GM12864 (cell line): ENCODE measurements at places on chromosomes 12 and 14.
A peak's percentile ranks its signal among the peaks of the same experiment; 100 is the strongest.

DNA sequence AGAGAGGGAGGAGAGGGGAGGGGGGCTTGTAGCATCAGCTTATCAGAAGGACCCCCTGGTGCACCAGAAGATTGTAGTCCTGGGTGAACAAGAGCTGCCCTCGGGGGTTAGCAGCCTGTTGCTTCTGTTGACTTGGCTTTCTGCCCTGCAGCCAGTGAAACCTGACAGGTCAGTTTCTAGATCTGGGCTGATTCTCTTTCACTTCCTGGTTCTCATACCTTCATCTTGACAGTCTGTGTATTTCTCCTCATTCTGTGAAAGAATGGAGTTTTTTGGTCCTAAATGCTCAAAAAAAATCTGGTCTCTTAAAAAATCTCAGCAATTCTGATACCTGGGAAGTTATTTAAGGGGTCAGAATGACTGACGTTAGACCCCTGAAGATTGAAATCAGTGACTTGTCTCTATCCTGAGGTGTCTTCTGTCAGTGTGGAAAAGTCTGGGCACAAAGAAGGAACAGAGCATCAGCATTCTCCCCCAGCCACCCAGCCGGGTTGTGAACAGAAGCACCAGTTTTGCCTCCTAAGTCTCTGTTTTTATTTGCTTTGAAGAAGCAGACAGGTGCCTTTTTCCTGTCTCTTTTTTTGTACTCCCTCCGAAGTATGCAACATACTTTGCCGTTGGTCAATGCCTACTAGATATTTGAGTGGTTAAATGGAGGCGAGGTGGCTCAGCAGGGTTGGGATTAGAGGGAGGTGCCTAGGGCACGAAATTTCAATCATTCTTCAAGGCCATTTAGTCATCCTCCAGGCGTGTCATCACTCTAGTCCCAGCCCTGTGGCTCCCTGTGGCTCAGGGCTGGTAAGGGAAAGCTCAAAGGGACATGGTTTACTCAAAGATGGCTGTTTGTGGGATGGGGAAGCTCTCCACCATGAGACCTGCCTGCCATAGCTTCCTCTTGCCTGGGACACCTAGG lies 24.0 kb downstream of the TTC9 start:
- DNase-seq, result no peak

DNA sequence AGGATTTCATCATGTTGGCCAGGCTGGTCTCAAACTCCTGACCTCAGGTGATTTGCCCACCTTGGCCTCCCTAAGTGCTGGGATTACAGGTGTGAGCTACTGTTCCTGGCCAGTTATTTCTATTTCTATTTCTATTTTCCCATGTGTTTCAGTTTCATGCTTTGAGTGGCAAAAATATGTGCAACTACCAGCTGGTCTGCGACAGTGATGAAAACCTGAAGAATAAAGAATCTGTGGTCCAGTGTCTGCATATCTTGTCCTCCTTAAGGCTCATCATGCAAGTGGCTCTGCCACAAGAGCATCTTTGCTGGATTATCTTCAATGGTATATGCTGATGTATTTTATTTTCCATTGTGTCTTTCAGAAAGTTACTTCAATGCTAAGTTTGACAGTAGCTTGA lies 17.4 kb downstream of the CFAP54 start:
- DNase-seq, result no peak

- peak; percentile 73 for DNase-seq
These were observed 42.2 kb upstream of the MANSC4 start for GRCh38 chr12:27822076-27822712.

GRCh38 chr12:102808412-102808811 lies 108.6 kb downstream of the PAH start:
- DNase-seq, result no peak

DNA sequence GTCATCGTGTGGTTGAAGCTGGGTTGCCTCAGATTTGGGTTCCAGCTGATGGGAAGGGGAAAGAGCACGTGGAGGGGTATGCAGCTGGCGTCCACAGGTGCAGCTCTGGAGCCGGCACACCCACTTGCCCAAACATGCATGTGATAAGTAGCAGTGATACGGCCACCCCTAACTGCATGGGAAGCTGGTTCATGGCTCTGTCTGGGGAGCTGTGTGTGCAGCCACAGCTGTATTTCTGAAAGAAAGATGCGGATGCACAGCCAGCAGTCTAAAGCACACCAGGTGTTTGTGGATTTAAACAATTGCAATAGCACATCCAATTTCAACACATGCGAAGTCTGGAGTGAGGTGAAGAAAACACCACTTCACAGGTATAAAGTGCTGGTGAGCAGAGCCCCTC lies 181.4 kb downstream of the EFCAB11 start:
- peak; percentile 62 for DNase-seq

DNA sequence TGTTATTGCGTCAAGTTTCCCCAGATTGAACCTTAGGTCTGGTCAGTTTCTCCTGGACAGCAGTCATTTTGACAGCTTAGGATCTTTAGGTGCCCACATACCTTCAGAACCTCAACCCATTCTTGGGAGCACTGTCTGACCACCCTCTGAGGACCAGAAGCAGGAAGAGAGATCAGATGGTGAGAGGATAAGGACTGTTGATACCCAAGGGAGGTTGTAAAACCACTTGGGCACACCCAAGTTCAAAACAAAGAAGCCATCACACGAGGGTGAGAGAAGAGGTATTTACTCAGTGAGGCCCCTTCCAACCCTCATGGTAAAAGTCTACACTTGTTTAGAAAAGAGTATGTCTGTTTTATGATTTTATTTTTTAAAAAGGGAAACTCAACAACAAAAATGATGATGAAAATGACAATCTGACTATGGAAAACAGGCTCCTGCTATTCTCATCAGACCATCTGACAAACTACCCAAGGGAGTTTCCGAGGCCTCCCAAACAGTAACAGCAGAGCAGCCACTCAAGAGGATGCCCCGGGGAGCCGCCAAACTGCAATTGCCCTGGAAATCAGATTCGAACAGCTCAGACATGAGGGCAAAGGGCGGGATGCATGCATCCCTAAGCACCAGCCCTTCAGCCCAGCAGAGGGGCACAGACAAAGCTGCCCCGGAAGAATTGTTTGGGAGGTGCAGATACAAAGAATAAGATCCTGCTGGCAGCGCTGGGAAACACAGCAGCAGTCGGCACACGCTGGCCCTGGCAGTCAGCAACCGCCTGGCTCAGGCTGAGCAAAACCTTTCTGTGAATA lies 162.6 kb upstream of the PLEKHG7 start:
- no peak for DNase-seq

DNA sequence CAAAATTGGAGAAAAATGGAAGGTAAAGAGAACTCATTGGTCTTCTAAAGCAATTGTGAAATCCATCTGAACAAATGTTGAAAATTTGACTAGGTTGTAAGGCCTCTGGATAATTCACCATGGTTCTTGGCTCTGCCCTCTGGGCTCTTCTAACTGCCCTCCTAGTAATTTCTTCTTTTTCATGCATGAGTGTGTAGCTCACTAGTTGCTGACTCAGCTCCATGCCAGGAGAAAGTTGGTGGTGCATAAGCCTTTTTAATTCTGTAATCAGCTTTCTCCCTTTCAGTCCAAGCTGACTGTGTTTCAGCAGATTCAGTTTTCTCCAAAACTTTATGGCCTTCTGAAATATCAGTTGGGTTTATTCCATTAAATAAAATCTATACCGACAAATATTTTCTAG lies 877.8 kb upstream of the ATXN7L3B start:
- DNase-seq, result no peak

DNA sequence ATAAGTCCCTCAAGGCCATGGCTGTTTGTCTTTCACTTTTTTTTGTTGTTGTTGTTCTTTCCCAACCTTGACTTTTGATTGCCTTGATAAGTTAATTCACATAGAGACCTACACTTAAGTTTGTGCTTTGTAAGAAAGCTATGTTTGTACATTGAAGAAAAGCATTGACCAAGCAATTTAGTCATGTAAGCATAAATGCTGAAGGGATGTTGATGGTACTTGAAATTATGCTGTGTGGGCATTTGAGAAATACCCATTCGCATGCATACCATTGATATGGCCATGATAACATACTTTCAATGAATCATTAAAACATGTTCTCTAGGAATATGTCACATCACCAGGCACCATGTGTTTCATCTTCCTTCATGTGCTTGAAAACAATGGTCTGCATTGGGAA lies 803.7 kb upstream of the TMEM132C start:
- no peak for DNase-seq

- DNase-seq, result no peak
These were observed 183.4 kb upstream of the NRXN3 start for GRCh38 chr14:77986773-77987172.

DNA sequence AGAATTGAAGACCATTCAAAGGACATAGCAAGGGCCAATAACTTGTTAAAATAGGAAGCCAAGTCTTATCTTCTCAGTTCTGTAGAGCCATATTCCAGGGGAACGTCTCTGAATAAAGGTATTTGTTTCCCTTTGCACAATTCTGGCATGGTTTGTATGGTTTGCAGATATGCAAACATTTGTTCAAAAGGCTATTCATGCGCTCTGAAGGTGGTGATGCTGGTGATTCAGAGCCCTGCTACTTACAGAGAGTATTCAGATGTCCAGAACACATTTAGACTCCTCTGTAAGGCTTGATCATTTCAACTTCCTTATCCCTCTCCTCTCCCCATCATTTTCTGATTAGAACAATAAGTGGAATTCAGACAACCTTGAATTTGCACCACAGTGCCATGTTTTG lies 35.9 kb downstream of the SLC4A8 start:
- no peak for DNase-seq

DNA sequence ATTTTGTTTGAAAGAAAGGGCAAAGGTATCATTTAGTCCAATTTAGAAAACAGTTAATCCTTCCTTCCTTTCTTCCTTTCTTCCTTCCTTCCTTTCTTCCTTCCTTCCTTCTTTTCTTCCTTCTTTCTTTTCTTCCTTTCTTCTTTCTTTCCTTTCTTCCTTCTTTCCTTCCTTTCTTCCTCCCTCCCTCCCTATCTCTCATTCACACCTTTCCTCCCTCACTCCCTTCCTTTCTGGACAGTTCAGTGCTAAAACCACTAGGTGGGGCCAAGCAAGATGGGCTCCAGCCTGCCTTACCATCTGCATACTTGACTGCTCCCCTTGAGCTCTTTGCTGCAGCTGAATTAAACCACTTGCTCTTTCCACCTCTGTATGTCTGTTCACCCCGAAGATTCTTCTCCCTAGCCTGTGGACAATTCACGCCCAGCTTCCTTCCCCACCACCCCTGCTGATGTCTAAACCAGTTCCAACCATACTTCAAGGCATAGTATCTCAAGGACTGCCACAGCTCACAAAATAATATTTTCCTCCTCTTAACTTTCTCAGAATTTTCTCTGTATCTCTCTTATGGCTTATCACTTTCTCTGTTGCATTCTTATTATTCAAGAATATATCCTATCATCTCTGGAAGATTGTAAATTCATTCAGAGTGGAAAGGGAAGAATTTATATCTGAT lies 78.0 kb downstream of the DBX2 start:
- DNase-seq, result no peak

- DNase-seq, result no peak
These were observed 9.1 kb upstream of the BDKRB2 start for GRCh38 chr14:96195441-96196081.

DNA sequence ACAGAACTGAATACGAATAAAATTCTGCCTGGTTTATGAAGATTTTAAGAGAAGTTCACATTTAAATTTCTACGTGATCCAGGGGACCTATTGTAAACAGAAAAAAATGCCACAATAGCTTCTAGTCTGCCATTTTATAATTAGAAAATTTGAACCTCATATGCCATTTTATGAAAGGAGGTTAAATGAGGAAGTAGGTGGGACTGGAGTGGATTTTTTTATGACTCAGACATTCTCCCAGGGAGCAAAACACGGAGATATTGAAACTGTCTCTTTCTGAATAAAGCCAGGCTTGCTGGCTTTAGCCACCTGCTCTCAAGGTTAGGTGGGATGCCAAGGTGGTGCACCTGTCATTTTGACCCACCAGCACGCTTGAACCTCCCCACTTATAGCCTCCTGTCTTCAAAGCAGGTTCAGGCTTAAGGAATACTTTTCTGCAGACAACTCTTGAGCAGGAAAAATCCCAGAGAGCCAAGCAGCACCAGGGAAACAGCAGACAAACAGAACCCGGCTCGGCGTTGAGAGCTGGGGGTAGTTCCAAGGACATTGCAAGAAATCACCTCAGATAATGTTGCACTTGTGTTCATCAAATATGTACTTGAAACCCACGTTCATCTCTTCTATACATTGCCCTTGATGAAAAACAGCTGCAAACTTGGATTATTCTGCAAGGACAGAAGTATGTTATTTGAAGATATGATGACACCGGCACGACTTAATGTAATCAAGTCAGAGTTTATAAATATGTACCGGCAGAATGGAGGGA lies 203.7 kb downstream of the PPM1H start:
- no peak for DNase-seq

DNA sequence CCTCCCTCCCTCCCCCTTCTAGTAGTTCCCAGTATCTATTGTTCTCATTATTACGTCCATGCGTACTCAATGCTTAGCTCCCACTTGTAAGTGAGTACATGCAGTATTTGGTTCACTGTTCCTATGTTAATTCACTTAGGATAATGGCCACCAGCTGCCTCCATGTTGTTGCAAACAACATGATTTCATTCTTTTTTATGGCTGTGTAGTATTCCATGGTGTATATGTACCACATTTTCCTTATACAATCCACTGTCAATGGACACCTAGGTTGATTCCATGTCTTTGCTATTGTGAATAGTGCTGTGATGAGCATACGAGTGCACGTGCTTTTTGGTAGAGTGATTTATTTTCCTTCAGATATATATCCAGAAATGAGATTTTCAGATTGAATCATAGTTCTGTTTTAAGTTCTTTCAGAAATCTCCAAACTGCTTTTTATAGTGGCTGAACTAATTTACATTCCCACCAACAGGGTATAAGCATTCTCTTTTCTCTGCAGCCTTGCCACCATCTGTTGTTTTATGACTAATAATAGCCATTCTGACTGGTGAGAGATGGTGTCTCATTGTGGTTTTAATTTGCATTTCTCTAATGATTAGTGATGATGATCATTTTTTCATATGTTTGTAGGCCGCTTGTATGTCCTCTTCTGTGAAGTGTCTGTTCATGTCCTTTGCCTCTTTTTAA lies 17.9 kb upstream of the CLEC7A start:
- DNase-seq, result no peak

DNA sequence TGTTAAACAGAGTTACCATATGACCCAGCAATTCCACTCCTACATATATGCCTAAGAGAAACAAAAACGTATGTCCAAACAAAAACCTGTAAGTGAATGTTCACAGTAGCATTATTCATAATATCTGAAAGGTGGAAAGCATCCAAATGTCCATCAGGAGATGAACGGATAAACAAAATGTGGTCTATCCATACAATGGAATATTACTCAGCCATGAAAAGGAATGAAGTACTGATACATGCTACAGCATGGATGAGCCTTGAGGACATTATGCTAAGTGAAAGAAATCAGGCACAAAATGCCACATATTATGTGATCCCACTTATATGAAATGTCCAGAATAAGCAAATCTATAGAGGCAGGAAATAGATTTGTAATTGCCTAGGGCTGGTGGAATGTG lies 16.8 kb downstream of the MOK start:
- DNase-seq, result no peak
